ENCODE measurements at places on chromosomes 1 and 21. TPM values are rescaled to one million over a fixed set of nuclear protein-coding genes. Genes with fewer than 3 reads are reported as not detected.

DNA sequence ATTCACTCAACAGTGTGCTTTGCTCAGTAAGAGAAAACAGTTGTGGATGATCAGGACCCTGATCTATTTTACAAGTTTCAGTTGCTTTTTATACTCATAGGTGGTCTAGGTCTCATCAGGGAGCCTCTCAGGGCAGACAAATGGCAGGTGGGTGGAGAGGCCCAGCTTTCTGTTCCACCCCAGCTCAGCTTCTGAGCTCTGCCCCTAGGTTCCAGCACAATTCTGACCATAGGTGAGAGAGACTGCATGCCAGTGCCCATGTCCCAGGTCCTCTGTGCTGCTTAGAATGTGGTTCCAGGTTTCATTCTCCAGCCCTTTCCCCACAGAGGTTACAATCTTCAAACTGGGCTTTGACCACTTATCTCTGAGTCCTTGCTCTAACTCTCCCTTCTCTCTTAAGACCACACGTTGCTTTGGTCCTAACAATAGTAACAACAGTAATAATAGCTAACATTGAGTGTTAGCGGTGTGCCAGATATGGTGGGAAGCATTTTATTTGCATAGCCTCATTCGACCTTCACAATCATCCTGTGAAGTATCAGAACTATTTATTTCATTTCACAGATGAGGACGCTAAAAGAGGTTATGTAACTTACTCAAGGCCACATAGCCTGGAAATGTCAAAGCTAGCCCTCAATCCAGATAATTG, 19.6 kb upstream of the DUSP10 start:
- H3K4me3 ChIP-seq: no peak overlapping the region
- no peak overlapping the region for H3K27ac ChIP-seq
- no peaks in the 10 kb centered on the region for H3K36me3 ChIP-seq
- H3K4me1 ChIP-seq: no peaks in the 10 kb centered on the region

- H3K27ac ChIP-seq: peak overlapping the region; percentile 95
- H3K4me3 ChIP-seq: peak overlapping the region; percentile 59
- H3K27me3 ChIP-seq: no peaks in the 10 kb centered on the region
- peak; percentile 99 for DNase-seq
- no peaks in the 10 kb centered on the region for H3K36me3 ChIP-seq
Observed at GRCh38 chr1:150561254-150561973, 12.2 kb downstream of the ADAMTSL4 start.

- no peak overlapping the region for H3K4me3 ChIP-seq
- DNase-seq: no peak
Observed at GRCh38 chr1:119298687-119299303, 69.8 kb upstream of the HAO2 start.

- H3K27ac ChIP-seq: no peak overlapping the region
- H3K4me1 ChIP-seq: no peaks in the 10 kb centered on the region
- no peak overlapping the region for H3K4me3 ChIP-seq
- H3K36me3 ChIP-seq: no peaks in the 10 kb centered on the region
Observed at GRCh38 chr1:200636681-200637080, 16.1 kb upstream of the KIF14 start.

GRCh38 chr21:42175110-42175710, 43.7 kb upstream of the ABCG1 start:
- H3K27ac ChIP-seq: no peak overlapping the region
- no peak for DNase-seq
- H3K4me1 ChIP-seq: peaks cover 11% of the 10 kb centered on the region

DNA sequence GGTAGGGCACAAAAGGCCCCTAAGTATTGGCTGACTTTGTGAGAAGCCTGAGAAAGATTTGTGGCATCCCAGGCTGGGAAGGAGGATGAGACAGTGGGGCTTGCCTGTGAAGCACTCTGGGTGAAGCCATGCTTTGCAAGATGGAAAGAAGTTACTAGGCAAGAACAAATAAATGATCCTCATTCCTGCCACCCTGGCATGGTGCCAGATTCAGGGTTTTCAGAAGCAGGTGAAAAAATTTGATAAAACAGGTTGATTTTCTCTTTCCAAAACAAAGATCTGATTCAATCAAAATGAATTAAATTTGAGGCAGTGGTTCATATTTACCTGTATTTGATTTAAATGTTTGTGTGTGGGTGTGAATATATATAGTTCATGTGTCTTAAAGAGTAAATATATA, 386.9 kb upstream of the PROX1 start:
- DNase-seq: no peak
- no peaks in the 10 kb centered on the region for H3K27me3 ChIP-seq
- no peak overlapping the region for H3K27ac ChIP-seq
- no peaks in the 10 kb centered on the region for H3K4me1 ChIP-seq
- H3K4me3 ChIP-seq: no peak overlapping the region

GRCh38 chr1:173616859-173617258, 14.0 kb upstream of the SLC9C2 start:
- no peak overlapping the region for H3K27ac ChIP-seq
- no peaks in the 10 kb centered on the region for H3K27me3 ChIP-seq
- no peaks in the 10 kb centered on the region for H3K4me1 ChIP-seq
- no peak for DNase-seq
- H3K36me3 ChIP-seq: no peaks in the 10 kb centered on the region

DNA sequence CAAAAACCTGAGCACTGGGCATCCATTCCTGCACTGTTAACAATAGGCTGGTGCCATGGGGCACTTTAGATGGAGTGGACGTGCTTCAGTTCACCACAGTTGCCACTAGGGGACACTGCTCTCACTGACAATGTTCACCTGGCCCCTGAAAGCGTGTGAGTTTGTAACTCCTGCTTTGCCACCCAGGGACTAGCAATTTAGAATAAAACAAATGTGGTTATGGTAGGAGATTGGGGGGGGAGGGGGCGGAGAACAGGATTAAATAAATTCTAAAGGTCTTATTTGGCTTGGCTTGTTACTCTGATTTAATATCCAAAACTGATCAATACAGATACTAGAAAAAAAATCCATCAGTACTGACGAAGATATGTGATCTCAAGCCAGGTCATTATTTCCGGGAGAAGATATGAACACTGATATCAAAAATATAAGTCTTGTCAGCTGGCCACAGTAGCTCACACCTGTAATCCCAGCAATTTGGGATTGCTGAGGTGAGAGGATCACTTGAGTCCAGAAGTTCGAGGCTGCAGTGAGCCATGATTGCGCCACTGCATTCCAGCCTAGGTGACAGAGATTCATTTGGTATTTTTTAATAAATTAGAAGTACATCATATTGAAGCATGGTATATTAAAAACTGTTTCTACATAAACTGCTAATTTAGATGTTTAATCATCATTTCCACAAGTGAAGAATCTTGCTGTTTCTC, 23.2 kb downstream of the INTS7 start:
- peak; percentile 71 for DNase-seq
- no peaks in the 10 kb centered on the region for H3K36me3 ChIP-seq
- H3K4me1 ChIP-seq: no peaks in the 10 kb centered on the region
- no peak overlapping the region for H3K27ac ChIP-seq

DNA sequence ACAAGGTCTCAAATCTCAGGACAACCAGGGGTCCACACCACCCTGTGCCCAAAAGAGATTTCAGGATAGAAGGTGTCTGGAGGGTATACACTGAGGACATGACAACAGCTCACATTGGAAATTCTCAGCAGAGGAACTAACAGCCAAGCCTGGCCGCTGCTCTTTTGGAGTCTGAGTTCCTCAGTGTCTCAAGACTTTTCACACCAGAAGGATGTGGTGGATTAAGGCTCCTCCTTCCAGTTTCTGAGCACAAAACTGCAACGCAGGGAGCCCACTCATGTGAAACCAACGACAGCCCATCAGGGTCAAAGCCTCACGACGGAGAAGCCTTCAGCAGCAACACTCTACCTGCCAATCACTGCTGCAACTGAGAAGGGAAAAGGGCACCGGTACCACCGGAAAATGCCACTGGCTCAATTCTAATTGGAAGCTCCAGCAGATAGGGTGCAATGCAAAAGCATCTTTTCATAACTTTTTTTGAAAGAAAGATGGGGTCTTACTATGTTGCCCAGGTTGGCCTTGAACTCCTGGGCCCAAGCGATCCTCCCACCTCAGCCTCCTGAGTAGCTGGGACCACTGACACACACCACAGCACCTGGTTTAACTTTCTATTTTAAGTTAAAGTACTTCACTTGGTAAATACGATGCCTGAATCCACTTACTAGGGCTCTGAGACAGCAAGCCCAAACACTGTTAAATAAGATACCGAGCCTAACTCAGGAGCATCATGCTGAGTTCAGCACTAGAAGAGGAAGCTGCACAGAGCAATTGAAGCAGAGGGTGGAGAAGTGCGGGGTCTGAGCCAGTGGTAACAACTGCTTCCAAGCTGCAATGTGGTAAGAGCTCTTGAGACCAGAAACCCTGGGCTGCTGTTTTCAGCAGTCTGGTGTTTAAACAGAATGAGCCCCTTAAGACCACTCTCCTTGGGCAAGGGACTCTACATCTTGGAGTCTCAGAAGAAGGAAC, 7.8 kb downstream of the CAPZB start:
- no peak overlapping the region for H3K4me3 ChIP-seq
- peak overlapping the region; percentile 60 for H3K27ac ChIP-seq
- H3K27me3 ChIP-seq: no peaks in the 10 kb centered on the region

DNA sequence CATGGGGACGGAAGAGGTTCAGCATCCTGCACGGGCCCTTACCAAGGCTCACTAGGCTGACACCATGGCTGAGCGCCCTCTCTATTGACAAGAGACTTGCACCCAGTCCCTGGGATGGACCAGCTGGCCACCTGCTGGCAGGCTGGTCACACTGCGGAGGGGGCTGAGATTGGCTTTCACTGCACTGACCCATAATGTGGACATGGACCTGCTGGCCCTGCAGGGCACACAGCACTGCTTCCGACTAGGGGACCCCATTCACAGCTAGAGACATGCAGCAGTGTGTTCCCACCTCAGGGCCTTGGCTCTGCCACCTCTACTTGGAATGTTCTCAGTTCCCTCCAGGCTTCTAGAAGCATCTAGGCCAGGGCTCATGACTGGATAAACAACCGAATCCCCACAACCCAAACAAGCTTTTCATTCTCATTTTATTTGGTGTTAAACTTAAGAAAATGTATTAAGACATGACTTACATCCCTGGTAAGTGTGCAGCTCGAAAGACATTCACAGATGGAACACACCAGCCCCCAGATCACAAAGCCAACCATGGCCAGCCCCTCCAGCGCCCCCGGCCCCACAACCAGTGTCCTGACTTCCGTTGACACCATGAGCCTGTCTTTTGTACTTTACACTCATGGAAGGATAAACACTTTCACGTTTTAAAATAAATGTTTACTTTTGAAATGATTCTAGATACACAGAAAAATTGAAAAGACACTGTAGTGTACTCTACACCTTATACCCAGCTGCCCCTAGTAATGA, 9.3 kb upstream of the SRARP start:
- no peaks in the 10 kb centered on the region for H3K27me3 ChIP-seq
- no peaks in the 10 kb centered on the region for H3K36me3 ChIP-seq
- peak; percentile 84 for DNase-seq
- no peak overlapping the region for H3K27ac ChIP-seq

- no peak for DNase-seq
- no peaks in the 10 kb centered on the region for H3K27me3 ChIP-seq
- no peaks in the 10 kb centered on the region for H3K36me3 ChIP-seq
- H3K4me3 ChIP-seq: no peak overlapping the region
- no peak overlapping the region for H3K27ac ChIP-seq
Observed at GRCh38 chr1:236489710-236490377, 33.9 kb upstream of the LGALS8 start.

DNA sequence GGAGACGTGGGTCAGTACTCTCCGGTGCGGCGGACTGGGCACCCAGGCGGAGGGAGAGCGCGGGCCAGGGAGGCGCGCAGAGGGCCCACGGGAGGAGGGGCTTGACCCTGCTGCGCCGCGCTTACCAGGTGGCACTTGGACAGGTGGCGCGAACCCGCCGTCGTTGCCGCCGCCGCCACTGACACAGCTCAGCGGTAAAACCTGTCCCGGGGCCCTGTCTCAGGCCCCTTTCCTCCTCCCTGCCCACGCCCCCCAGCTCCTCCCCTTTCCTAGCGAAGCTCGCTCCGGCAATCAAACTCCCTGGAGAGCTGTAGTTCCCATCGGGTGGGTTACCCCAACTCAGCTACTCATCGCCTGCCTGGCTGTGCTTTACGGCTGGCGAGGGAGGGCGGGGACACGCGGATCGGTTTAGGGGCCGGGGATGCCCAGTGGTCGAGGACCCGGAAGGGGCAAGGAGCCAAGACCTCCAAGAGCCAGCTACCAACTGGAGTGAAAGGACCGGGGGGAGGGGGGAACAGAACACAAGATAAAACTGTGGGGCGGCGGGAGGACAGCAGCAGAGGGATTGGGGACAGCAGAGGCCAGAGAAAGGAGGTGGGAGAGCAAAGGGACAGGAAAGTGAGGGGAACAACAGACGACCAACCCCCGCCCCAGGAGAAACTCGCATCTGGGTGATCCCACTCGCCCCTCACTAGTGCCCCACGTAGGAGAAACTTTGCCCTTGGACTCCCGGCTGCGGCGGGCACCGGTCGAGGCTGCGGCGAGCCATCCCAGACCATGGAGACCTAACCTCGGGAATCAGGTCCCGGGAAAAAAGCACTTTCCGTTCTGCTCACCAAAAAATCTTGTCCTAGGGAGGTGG, 2.9 kb downstream of the GFI1 start:
- H3K27me3 ChIP-seq: peaks cover 99% of the 10 kb centered on the region
- no peaks in the 10 kb centered on the region for H3K36me3 ChIP-seq
- H3K4me3 ChIP-seq: peak overlapping the region; percentile 37
- no peak overlapping the region for H3K27ac ChIP-seq
- H3K4me1 ChIP-seq: peaks cover 71% of the 10 kb centered on the region
- no peak for DNase-seq

DNA sequence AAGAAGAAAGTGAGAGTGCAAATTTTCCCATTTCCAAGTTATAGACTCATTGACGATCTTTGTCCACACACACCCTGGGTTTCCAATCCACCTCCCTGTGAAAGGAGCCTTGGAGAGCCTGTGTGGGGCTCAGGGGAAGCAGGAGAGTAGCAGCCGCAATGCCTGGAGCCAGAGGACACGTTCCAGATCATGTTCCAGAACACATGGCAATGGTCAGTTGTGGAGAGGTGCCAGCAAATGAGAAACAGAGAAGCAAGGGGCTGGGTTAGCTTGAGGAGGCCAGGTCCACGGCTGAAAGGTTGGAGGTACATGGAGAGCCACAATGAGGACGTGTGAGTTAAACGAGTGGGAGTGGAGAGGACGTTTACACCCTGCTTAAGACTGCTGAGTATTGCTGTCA, 33.0 kb upstream of the SIPA1L2 start:
- H3K4me3 ChIP-seq: no peak overlapping the region
- H3K36me3 ChIP-seq: no peaks in the 10 kb centered on the region
- DNase-seq: no peak
- no peak overlapping the region for H3K27ac ChIP-seq

GRCh38 chr21:44880405-44881197, 7.1 kb upstream of the PTTG1IP start:
- no peak overlapping the region for H3K4me3 ChIP-seq
- H3K27me3 ChIP-seq: no peaks in the 10 kb centered on the region
- H3K4me1 ChIP-seq: peaks cover 5% of the 10 kb centered on the region
- peak overlapping the region; percentile 47 for H3K27ac ChIP-seq
- DNase-seq: no peak
- no peaks in the 10 kb centered on the region for H3K36me3 ChIP-seq

Gene FBXO2
- polyA plus RNA-seq: not detected

Gene EFNA3
- polyA plus RNA-seq: 9.0 TPM

Gene NPHP4
- polyA plus RNA-seq: 0.60 TPM

Gene KRTAP11-1
- polyA plus RNA-seq: not detected

Gene LIPI
- not detected for polyA plus RNA-seq

Gene ADAMTS5
- 0.46 TPM for polyA plus RNA-seq

All from sigmoid colon (tissue), 7 donors.